Stimulated activated CD4-positive, alpha-beta T cell treated with anti-CD3 and anti-CD28 coated beads, Interleukin-15, amount 100 ng/mL, for 48 hours (primary cell): ENCODE measurements at places on chromosomes 6 and 20.

GRCh38 chr6:33595001-33595846 is 15.1 kb upstream of the BAK1 start:
- no peak for DNase-seq

DNA sequence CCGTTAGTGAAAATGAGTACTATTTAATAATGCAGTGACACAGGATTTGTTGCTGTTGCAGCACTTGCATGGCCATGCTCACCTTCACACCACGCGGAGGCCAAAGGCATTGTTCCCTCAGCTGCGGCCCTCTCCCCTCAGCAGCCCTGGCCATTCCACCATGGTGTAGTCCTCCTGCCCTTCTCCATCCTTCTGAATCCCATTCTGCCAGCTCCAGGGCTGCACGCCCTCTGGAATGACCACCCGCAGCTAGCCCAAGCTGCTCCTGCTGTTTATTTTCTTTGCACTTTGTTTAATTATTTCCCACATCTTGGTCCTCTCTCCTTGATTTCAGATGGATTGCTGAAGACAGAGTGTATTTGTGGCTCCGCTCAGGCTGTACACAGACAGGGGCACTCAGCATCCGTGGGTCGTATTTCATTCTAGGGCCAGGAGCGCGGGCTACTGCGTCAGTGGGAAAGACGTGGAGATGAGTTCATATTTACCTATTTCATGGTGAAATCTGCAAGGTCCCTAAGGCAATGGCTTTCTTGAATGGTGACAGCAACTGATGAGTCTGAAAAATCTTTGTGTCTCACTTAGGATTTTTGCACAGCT is 81.4 kb upstream of the DUSP22 start:
- no peak for DNase-seq

GRCh38 chr20:59817846-59818615 is 115.4 kb downstream of the SYCP2 start:
- DNase-seq, result no peak

DNA sequence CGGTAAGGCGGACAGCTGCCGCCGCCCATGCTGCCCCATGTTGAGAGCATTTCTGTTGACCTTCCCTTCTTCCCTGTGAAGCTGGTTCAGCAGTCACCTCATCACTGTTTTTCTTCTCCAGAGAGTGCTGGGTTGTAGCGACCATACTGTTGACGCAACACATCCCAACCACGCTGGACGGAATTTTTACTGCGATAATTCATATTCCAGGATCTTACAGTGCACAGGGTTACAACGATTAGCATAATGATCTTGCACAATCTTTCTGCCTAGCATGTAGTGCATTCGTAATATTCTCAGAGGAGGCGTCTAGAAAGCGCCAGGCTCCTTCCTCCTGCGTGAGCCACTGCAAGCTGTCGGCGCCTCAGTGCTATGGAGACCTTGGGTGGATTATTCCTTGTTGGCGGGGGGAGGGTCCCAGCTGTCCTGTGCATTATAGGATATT is 137.0 kb downstream of the MTHFD1L start:
- no peak for DNase-seq

DNA sequence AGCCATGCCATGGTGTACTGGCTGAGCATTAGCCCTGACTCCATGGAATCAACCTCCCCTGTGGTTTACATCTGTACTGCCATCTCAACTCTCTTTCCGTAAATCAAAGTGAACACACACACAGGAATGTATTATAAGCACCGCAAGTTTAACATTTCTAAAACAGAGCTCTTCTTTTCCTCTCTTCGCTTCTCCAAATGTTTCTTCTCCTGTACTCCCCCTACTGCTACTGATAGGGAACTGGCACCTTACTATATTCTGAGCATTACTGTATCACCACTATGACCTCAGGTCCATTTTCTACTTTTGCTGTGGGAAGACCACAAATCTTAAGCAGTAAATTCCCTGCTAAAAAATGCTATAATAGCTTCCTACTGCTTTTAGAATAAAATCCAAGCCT is 101.2 kb downstream of the NUS1 start:
- DNase-seq, result no peak

DNA sequence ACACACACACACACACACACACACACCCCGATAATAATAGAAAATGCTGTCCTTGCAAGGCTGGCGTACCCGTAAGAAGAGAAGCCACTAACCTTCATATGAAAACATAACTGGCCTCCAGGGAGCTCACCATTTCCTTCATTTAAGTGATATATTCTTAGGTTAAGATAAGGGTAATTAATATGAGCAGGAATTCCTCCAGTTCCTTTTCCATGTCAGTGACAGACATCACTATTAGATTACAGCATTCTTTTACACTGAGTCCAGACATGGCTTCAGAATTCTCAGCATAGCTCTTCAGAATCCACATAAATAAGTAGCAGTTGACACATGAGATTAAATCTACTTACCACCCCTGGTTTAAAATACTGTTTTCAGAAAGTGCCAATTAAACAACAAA is 121.9 kb downstream of the SIM1 start:
- no peak for DNase-seq
